ENCODE measurements at places on chromosomes 4 and X. TPM values are rescaled to one million over a fixed set of nuclear protein-coding genes. Genes with fewer than 3 reads are reported as not detected.

The KLHL4 gene
- total RNA-seq: not detected

The POU4F2 gene
- total RNA-seq: not detected

The CCNA2 gene
- 69.0 TPM for total RNA-seq

The KLHL8 gene
- 10.9 TPM for total RNA-seq

The SATL1 gene
- not detected for total RNA-seq
